ENCODE measurements at places on chromosomes 4 and X. TPM values are rescaled to one million over a fixed set of nuclear protein-coding genes. Genes with fewer than 3 reads are reported as not detected.

The USP26 gene
- not detected for total RNA-seq

The CSAG2 gene
- not detected for total RNA-seq

The RBMX2 gene
- 27.2 TPM for total RNA-seq

The APLN gene
- total RNA-seq, result 0.82 TPM

The OTC gene
- total RNA-seq, result not detected

The TCEAL2 gene
- total RNA-seq, result not detected

The ZFP42 gene
- not detected for total RNA-seq

The FDCSP gene
- not detected for total RNA-seq

The ETDB gene
- not detected for total RNA-seq

The GAGE12H gene
- total RNA-seq, result not detected

The FSTL5 gene
- not detected for total RNA-seq

The PFKFB1 gene
- not detected for total RNA-seq

The AWAT2 gene
- total RNA-seq, result not detected

The KCND1 gene
- 1.1 TPM for total RNA-seq

The MID1IP1 gene
- 34.9 TPM for total RNA-seq

The CCDC158 gene
- 0.03 TPM for total RNA-seq

The SPP1 gene
- 162 TPM for total RNA-seq

The IL21 gene
- not detected for total RNA-seq

The RIPPLY1 gene
- 0.12 TPM for total RNA-seq

The RAB41 gene
- not detected for total RNA-seq

The PDCL2 gene
- total RNA-seq, result not detected
